ENCODE measurements at places on chromosomes 1 and 21.
A peak's percentile ranks its signal among the peaks of the same experiment; 100 is the strongest.

DNA sequence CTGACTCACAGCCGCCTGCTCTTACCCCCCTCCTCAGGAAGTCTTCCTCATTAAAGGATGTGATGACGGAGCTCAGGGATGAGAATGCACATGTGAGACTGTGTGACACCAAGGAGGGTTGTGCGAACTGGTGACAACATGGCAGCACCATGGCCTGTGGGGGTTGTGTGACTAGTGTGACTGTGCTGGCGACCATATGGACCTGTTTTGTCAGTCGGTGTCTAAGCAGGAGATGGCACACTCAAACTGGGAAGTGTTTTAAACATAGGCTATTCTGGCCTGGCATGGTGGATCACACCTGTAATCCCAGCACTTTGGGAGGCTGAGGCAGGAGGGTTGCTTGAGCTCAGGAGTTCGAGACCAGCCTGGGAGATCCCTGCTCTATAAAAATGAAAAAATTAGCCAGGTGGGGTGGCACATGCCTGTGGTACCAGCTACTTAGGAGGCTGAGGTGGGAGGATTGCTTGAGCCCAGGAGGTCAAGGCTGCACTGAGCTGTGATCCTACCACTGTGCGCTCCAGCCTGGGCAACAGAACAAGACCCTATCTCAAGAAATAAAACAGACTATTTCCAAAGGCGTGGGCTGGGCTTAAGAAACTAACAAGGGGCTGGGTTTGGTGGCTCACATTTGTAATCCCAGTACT lies 7.4 kb downstream of the TRNP1 start:
- no peak for DNase-seq

GRCh38 chr1:164755690-164756089 lies 196.7 kb downstream of the PBX1 start:
- DNase-seq, result no peak

- no peak for DNase-seq
Measured at GRCh38 chr1:150162582-150162861, 12.8 kb downstream of the PLEKHO1 start.

- no peak for DNase-seq
Measured at GRCh38 chr1:213474054-213474453, 423.0 kb downstream of the RPS6KC1 start.

DNA sequence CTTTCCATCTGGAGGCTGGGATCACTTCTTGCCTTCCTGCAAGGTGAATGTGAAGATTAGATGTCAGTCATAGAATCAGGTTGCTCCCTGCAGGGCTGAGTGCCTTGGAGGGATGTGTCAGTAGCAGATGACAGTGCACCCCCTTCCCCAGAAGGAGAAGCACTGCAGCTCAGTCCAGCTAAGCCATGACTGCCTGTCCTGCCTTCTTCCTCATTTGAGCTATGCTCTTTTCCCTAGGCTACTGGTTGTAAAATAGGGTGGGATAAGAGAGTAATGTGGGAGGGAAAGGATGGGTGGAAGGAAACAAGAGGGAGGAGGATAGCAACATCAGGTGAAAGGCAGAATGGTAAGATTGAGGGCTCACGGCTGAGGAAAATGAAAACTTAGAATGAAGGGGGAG lies 11.1 kb upstream of the FABP3 start:
- DNase-seq, result no peak

- DNase-seq, result no peak
Measured at GRCh38 chr1:159821171-159821867, 5.4 kb upstream of the SLAMF8 start.

DNA sequence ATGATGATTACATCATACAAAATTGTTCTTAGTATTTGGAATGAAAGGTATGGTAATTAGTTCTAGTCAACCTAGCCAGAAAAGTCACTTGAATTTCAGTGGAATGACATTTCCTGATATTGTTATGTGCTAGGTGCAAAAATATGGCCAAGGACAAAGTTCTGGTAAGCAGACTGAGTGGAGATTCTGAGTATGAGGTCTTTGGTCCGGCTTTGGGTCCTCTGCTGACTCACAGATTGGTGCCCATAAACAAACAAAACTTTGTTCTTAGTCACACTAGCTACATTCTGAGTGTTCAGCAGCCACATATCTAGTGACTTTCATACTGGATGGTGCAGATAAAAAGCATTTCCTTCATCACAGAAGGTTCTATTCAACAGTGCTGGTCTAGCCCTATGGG lies 206.1 kb downstream of the ZNF648 start:
- DNase-seq, result no peak

GRCh38 chr1:87106144-87106543 lies 191.7 kb downstream of the HS2ST1 start:
- DNase-seq, result no peak

GRCh38 chr1:156104065-156104810 lies 10.3 kb upstream of the LMNA start:
- no peak for DNase-seq

DNA sequence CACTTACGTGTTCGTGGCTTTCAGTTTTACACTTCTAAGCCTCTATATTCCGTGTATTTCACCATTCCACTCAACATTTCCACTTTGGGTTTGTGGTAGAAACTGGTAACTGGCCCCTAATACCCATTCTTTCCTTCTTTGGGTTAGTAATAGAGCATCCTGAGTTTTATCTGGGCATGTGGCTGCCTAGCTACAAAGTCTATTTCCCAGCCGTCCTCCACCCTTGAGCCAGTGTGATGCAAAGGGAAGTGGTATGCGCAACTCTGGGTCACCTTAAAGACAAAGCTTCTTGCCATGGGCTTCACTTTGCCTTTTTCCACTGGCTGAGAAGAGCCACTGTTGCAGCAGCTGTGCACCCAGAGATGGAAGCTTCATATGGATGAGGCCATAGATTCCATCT lies 73.9 kb downstream of the LAMC2 start:
- no peak for DNase-seq

- no peak for DNase-seq
Measured at GRCh38 chr1:219909476-219909875, 18.9 kb downstream of the SLC30A10 start.

GRCh38 chr1:42952303-42953001 lies 6.2 kb downstream of the SLC2A1 start:
- DNase-seq, result no peak

DNA sequence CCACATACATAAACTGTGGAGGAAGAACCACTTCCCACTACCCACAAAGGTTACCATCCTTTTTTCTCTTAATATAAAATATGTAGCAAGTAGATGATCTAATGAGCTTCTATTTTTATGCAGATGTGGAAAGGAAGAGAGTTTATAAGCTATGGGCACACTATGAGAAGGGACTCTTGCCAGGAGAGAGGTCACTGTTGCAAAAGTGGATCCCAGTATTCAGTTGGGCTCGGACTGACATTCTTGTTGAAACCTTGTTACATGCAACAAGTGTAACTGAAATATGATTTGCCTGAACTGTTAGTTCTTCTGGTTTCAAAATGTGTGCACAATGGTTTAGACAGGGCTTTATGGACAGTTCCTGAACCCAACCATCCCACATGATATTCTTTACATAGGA lies 397.4 kb upstream of the PKN2 start:
- no peak for DNase-seq

GRCh38 chr1:151047591-151047924 lies at the start of gene C1orf56:
Gene C1orf56, plus strand, starts transcription at chr1:151047751. Its CDS starts 97 bp downstream, at chr1:151047848.
- no peak for DNase-seq

- DNase-seq, result no peak
Measured at GRCh38 chr21:26096494-26097371, 73.8 kb downstream of the APP start.

DNA sequence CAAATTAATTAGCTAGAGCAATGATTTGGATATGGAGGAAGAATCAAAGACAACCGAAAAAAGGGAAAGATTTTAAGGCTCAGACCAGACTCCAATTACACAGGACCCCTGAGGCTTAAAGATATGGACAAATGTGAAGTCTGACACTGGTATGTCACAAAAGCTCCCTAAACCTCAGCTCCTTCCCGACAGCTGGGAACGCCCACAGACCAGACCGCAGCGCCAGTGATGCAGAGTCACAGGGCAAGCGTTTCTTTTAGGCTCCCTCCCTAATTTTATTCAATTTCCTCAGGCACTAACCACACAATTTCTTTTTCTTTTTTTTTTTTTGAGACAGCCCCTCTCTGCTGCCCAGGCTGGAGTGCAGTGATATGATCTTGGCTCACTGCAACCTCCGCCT lies 40.2 kb downstream of the NID1 start:
- no peak for DNase-seq

DNA sequence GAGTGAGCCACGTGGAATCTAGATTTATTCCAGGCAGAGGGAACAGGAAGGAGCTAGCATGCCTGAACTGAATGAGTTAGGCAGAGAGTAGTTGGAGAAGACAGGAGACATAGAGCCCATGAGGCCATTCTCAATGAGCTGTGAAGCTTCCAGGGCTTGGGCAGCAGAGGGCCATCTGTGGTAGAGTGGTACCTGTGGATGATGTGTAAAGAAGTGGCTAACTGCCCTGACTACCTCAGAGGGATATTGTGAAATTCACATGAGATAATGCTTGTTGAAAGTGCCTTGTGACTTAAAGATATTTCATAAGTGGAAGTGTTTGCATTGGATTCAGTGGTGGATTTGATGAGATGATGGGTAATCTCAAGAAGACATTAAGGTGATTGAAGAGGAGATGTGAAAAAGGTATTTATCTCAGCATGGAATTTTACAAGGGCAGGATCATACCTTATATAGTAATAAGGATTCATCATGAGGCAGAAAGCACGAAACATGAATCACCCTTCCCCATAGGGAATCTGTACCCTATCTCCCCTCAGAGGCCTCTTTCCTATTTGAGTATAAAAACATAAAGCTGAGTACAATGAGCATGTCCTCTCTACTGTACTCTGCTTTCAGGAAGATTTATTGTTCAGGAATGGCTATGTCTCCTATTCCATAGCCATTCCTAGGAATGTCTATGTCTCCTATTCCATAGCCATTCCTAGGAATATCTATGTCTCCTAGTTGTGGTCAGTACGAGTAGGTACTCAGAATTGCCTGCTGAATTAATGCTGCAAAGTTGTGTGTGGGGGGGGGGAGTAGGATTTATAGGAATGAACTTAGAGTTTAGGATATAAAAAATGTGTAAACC lies 146.8 kb downstream of the PAPPA2 start:
- DNase-seq, result no peak

GRCh38 chr21:16216288-16216962 lies 486.6 kb downstream of the USP25 start:
- no peak for DNase-seq

- DNase-seq, result no peak
Measured at GRCh38 chr1:199549421-199549820, 478.1 kb upstream of the NR5A2 start.

- no peak for DNase-seq
Measured at GRCh38 chr1:230083746-230084407, 16.8 kb downstream of the GALNT2 start.

GRCh38 chr1:4755301-4755845 lies 101.0 kb downstream of the AJAP1 start:
- DNase-seq, result no peak

- peak; percentile 62 for DNase-seq
Measured at GRCh38 chr1:18951818-18952391, 4.6 kb downstream of the IFFO2 start.

- no peak for DNase-seq
Measured at GRCh38 chr1:48718116-48718630, 58.5 kb downstream of the BEND5 start.

- no peak for DNase-seq
Measured at GRCh38 chr1:243270097-243270864, 14.4 kb downstream of the SDCCAG8 start.

DNA sequence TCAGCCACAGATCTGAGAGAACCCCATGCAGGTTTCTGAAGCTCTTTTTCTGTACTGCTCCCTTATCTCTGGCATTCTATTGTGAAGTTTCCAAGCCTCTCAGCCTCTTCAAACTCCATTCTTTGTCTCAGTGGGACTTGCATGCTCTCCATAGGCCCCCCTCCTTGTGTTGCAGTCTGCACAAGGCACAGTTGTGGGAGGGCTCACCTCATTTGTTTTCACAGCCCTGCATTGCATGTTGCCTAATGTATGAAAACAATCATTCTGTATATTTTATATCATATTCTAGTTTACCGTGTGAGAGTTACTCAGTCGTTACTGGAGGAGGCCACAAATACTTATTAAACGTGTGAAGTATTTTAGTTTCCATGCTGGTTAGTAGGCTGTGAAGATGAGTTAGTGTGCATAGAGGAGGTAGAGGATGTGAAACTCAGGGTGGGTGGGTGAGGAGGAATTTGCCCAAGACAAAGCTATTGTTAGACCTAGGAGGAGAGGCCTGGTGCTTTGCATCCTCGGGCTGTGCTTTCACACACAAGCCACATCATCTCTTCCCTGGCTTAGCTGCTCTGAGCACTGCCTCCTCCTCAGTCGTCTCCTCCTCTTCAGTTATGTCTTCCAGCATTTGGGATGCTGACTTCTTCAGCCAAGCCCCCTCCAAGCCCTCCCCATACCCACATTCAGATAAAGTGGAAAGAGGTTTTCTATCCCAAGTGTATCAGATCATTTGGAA lies 7.8 kb upstream of the CHI3L2 start:
- DNase-seq, result no peak

DNA sequence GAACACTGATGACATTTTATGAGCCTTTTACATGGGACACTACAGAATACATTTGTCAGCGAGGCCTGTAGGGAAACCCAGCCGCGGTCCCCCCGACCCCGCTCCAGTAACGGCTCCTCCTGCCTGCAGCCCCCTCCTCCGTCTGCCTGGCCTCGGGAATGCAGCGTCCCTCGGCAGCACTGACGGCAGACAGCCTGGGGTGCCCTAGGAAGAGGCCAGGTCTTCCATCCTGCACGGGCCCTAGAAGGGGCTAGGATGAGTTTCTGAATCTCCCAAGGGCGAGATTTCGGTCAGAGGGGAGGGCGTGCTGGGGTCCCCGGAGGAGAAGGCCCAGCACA lies 8.4 kb downstream of the SAMD11 start:
- DNase-seq, result no peak

- DNase-seq, result no peak
Measured at GRCh38 chr1:218468711-218469110, 123.6 kb downstream of the TGFB2 start.

DNA sequence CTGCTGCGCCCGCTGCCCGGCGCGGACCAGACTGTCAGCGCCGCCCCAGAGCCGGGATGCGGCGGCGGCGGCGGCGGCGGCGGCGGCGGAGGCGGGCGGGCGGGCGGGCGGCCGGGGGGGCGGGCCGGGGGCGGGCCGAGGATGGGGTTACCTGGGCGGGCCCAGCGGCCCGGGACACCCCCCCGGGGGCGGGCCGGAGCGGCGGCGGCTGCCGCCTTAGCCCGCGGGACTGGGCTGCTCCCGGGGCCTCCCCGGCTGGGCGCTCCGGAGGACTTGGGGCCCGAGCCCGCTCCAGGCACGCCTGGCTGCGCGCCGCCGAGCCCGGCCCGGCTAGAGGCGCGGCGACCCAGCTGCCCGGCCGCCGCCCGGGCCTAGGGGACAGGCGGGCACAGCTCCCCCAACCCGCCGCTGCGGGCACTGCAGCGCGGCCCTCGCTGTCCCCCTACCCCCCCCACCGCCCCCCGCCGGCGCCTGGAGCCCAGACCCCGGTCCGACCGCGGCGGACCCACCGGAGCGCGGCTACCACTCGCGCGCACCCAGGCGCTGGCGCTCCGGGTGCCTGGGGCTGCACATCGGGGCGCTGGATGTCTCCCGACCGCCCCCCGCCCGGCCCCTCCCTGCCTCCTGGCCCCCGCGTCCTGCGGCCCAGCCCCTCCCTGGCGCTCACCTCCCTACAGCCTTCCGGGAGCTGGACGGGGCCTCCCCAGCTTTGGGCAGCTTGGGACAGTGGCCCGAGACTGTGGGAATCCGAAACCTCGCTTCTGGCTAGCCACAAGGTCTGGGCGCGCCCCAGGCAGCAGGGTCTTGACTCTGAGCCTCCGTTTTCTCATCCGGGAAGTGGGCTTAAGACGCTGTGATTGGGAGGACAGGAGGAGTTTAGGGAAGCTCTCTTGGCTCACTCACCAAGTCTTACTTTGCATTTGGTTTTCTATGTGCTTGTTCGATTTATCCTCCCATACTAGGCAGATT lies at the start of gene WNT4:
TSS of gene WNT4 (minus strand) at position 33 of the 969 bp plus-strand sequence. CDS start 175 bp downstream, outside the sequence.
- no peak for DNase-seq

- DNase-seq, result no peak
Measured at GRCh38 chr1:150178548-150178947, 28.8 kb downstream of the PLEKHO1 start.
